ENCODE measurements at places on chromosomes 2 and 18. TPM values are rescaled to one million over a fixed set of nuclear protein-coding genes. Genes with fewer than 3 reads are reported as not detected.

CRACDL gene
- under 0.01 TPM for total RNA-seq

GATA6 gene
- total RNA-seq: 5.7 TPM

ERFE gene
- 4.2 TPM for total RNA-seq

ZNF516 gene
- total RNA-seq: 29.1 TPM

CRYGD gene
- total RNA-seq: not detected

LONRF2 gene
- under 0.01 TPM for total RNA-seq

SH3BP4 gene
- total RNA-seq: 67.5 TPM

MAP2 gene
- total RNA-seq: 12.8 TPM

CFAP65 gene
- not detected for total RNA-seq

LIPG gene
- 0.83 TPM for total RNA-seq

UPP2 gene
- not detected for total RNA-seq

DTNA gene
- 17.5 TPM for total RNA-seq

CGREF1 gene
- total RNA-seq: 3.6 TPM
